ENCODE measurements at places on chromosomes 3 and 15. TPM values are rescaled to one million over a fixed set of nuclear protein-coding genes. Genes with fewer than 3 reads are reported as not detected.

STRA6 gene
- total RNA-seq: 2.2 TPM

SRGAP3 gene
- 5.2 TPM for total RNA-seq

MUSTN1 gene
- not detected for total RNA-seq

SLITRK3 gene
- 0.08 TPM for total RNA-seq

EDC3 gene
- total RNA-seq: 16.2 TPM

DPPA2 gene
- total RNA-seq: not detected

GADL1 gene
- not detected for total RNA-seq

HACL1 gene
- total RNA-seq: 5.5 TPM

SPSB4 gene
- not detected for total RNA-seq

NMNAT3 gene
- total RNA-seq: 11.6 TPM

MYLK gene
- 320 TPM for total RNA-seq

RBP2 gene
- not detected for total RNA-seq

RTP4 gene
- total RNA-seq: 0.35 TPM

ZIC1 gene
- total RNA-seq: not detected

DUOX2 gene
- total RNA-seq: 19.3 TPM

FRG2C gene
- total RNA-seq: not detected

KCNMB3 gene
- total RNA-seq: 1.5 TPM

PLXND1 gene
- 18.6 TPM for total RNA-seq

ERICH6 gene
- total RNA-seq: not detected

DOCK3 gene
- 0.92 TPM for total RNA-seq

TYRO3 gene
- total RNA-seq: 12.4 TPM

MEIS2 gene
- total RNA-seq: 12.5 TPM

ERC2 gene
- 1.9 TPM for total RNA-seq

PLSCR2 gene
- total RNA-seq: not detected

HRG gene
- not detected for total RNA-seq
